ENCODE measurements at places on chromosomes 16 and 17. TPM values are rescaled to one million over a fixed set of nuclear protein-coding genes. Genes with fewer than 3 reads are reported as not detected.

- H3K4me3 ChIP-seq, result peak overlapping the region; percentile 79
- H3K27me3 ChIP-seq, result no peaks in the 10 kb centered on the region
- peaks cover 3% of the 10 kb centered on the region for H3K36me3 ChIP-seq
- H3K4me1 ChIP-seq, result peaks cover 42% of the 10 kb centered on the region
Observed at GRCh38 chr17:81713004-81713555, 996 bp downstream of the SLC25A10 start.

ENPP7 gene
- total RNA-seq, result 0.16 TPM

- H3K27me3 ChIP-seq, result no peaks in the 10 kb centered on the region
- H3K27ac ChIP-seq, result no peak overlapping the region
- peaks cover 11% of the 10 kb centered on the region for H3K4me1 ChIP-seq
- H3K4me3 ChIP-seq, result no peak overlapping the region
- no peak for DNase-seq
Observed at GRCh38 chr17:44084131-44084538, 13.6 kb downstream of the G6PC3 start.

RNF43 gene
- total RNA-seq, result 37.2 TPM

DNA sequence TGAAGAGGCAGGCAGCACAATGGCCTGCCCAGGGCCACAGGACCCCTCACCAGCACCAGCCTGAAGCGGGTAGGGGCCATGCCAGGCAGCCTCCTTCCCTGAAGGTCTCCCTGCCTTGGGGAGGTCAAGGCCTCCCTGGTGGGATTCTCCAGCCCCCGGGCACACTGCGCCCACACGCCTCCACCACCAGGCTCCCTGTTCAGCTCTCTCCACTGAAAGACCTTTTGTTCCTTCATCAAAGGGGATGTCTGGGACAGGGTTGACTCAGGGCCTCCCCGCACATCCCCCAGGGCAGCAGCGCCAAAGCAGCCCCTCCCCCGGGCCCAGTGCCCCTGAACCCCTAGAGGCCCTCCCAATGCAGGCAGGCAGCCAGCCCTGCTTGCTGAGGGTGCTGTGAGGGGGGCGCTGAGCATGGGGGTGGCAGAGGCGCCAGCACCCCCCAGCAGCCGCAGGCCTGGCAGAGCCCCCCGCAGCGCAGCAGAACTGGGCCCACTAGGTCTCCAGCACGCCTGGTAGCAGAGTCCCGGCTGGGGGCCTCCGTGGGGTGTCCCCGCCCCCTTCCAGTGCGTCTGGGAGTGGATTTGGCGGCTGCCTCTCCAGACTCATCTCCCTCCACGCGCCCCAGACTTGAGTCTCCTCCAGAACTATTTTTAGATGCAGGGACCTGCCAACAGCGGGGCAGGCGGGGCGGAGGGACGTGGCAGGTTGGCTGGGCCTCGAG, 13.1 kb downstream of the BCAR1 start:
- no peaks in the 10 kb centered on the region for H3K36me3 ChIP-seq
- DNase-seq, result peak; percentile 62
- no peak overlapping the region for H3K4me3 ChIP-seq
- peak overlapping the region; percentile 87 for H3K27ac ChIP-seq
- peaks cover 32% of the 10 kb centered on the region for H3K4me1 ChIP-seq
- H3K27me3 ChIP-seq, result no peaks in the 10 kb centered on the region

- H3K36me3 ChIP-seq, result no peaks in the 10 kb centered on the region
- H3K4me1 ChIP-seq, result no peaks in the 10 kb centered on the region
- H3K4me3 ChIP-seq, result no peak overlapping the region
- no peak overlapping the region for H3K27ac ChIP-seq
Observed at GRCh38 chr17:72099919-72100318, 20.9 kb upstream of the SOX9 start.

GRAP gene
- total RNA-seq, result 2.2 TPM

RDM1 gene
- not detected for total RNA-seq

C16orf92 gene
- not detected for total RNA-seq

- H3K4me1 ChIP-seq, result peaks cover 78% of the 10 kb centered on the region
- H3K27ac ChIP-seq, result peak overlapping the region; percentile 92
- H3K27me3 ChIP-seq, result no peaks in the 10 kb centered on the region
- DNase-seq, result peak; percentile 58
- no peak overlapping the region for H3K4me3 ChIP-seq
Observed at GRCh38 chr16:2160915-2161551, 5.5 kb downstream of the TRAF7 start.

- no peaks in the 10 kb centered on the region for H3K36me3 ChIP-seq
- no peak overlapping the region for H3K4me3 ChIP-seq
- H3K27ac ChIP-seq, result no peak overlapping the region
- H3K27me3 ChIP-seq, result no peaks in the 10 kb centered on the region
- no peak for DNase-seq
Observed at GRCh38 chr16:81933361-81933760, 77.9 kb downstream of the SDR42E1 start.

DNA sequence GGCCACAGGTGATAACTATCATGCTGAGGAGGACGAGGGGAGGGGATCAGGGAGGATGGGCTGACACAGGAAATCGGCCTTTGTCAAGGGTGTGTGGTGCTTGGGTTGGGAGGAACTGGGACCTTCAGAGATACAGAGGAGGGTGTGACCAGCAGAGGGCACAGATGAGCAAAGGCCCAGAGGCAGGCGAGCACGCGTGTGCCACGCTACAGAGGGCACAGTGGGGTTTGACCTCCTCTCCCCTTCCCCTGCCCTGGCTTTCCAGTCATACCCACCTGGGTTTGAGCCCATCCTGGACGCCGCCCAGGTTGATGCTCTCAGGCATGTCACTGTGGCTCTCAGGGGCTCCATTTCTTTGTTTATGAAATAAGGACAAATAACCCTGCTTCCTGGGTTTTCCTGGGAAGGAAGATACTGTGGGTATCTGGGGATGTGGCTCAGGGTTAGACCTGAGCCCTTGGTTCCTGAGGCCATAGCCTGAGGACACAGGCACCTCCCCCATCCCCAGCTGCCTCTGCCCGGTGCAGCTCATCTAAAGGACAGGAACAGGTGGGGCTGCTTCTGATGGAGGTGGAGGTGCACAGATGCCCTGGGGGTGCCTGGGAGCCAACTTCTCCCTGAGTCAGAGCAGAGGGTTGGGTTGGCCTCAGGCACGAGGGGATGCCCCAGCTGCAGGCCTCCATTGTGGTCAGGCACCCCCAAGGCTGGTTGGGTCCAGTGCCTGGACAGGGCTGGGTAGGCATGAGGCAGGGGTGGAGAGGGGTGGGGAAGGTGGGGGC, 51.8 kb downstream of the BEAN1 start:
- H3K36me3 ChIP-seq, result no peaks in the 10 kb centered on the region
- peak; percentile 84 for DNase-seq
- H3K4me1 ChIP-seq, result no peaks in the 10 kb centered on the region
- peaks cover 14% of the 10 kb centered on the region for H3K27me3 ChIP-seq
- H3K4me3 ChIP-seq, result no peak overlapping the region

CLEC18B gene
- total RNA-seq, result not detected

CLEC10A gene
- not detected for total RNA-seq

GRCh38 chr16:24430954-24431760, 108.2 kb upstream of the RBBP6 start:
- DNase-seq, result no peak
- peaks cover 11% of the 10 kb centered on the region for H3K4me1 ChIP-seq
- H3K27ac ChIP-seq, result no peak overlapping the region
- no peak overlapping the region for H3K4me3 ChIP-seq
- H3K36me3 ChIP-seq, result no peaks in the 10 kb centered on the region

PDILT gene
- total RNA-seq, result not detected

DNA sequence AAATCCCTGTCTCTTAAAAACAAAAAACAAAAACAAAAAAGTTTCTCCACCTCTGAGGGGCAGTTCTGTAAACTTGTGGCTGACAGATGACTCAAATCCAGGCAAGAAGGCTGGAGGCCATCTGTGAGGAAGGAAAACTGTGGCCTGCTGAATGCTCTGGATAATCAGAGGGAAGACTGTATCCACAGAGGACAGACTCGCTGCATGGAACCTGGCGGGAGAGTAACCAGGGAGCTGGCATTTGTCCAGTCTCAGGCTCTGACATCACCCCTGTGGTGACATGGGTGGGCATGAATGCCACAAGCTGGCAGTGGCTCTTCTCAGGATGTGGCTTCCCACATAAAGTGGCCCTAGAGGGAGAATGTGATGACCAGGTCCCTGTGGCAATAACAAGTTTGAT, 2.8 kb upstream of the KSR1 start:
- H3K27ac ChIP-seq, result no peak overlapping the region
- H3K4me3 ChIP-seq, result no peak overlapping the region

- peak overlapping the region; percentile 44 for H3K27ac ChIP-seq
- DNase-seq, result no peak
- no peaks in the 10 kb centered on the region for H3K36me3 ChIP-seq
- no peaks in the 10 kb centered on the region for H3K27me3 ChIP-seq
Observed at GRCh38 chr16:20611975-20612481, 35.9 kb upstream of the ACSM2B start.

PRSS27 gene
- total RNA-seq, result 1.3 TPM

EVPLL gene
- total RNA-seq, result 1.1 TPM

- H3K27ac ChIP-seq, result no peak overlapping the region
- peaks cover 45% of the 10 kb centered on the region for H3K36me3 ChIP-seq
- no peak overlapping the region for H3K4me3 ChIP-seq
- DNase-seq, result no peak
- no peaks in the 10 kb centered on the region for H3K27me3 ChIP-seq
Observed at GRCh38 chr17:67161573-67161972, 83.4 kb downstream of the HELZ start.

DNA sequence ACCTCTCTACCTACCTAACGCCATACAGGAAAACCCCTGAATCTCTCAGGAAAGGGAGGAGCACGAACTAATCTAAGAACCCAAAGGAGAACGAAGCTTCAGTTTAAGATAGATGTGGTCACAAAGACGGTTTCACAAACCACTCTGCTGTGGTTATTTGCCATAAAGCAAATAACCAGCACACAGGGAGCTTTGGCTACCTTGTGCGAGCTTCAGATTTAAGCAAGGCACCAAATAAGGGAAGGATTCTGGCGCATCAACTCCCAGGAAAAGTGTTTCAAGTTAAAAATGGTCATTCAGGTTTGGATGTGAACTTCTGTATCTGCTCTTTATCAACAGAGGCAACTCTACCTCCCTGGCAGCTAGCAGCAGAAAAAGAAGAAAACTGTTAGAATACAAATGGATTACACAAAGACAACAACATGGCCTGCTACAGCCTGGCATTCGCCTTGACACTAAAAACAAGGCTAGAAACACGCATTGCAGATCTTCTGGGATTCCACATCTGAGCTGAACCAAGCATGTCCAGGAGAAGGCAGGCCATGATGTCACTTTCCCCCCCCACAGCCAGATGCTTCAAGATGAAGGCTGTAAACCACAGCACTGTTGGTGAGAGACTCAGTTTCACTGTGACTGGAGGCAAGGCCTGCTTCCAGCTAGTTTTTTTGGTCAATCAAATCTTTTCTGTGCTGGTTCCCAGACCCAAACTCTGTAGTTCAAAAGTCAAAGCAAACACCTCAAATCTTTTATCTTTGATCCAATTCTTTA, 43.6 kb downstream of the SMG6 start:
- no peaks in the 10 kb centered on the region for H3K36me3 ChIP-seq
- no peaks in the 10 kb centered on the region for H3K27me3 ChIP-seq
- DNase-seq, result peak; percentile 64
- peak overlapping the region; percentile 82 for H3K27ac ChIP-seq
- H3K4me1 ChIP-seq, result peaks cover 32% of the 10 kb centered on the region
- no peak overlapping the region for H3K4me3 ChIP-seq

GRCh38 chr16:85605051-85605911, 7.8 kb upstream of the GSE1 start:
- H3K36me3 ChIP-seq, result no peaks in the 10 kb centered on the region
- DNase-seq, result no peak
- peak overlapping the region; percentile 60 for H3K27ac ChIP-seq
- peaks cover 76% of the 10 kb centered on the region for H3K4me1 ChIP-seq
- H3K4me3 ChIP-seq, result no peak overlapping the region
- H3K27me3 ChIP-seq, result no peaks in the 10 kb centered on the region

- peak overlapping the region; percentile 80 for H3K27ac ChIP-seq
- H3K36me3 ChIP-seq, result no peaks in the 10 kb centered on the region
- H3K4me3 ChIP-seq, result no peak overlapping the region
- H3K4me1 ChIP-seq, result peaks cover 54% of the 10 kb centered on the region
- DNase-seq, result peak; percentile 42
- H3K27me3 ChIP-seq, result no peaks in the 10 kb centered on the region
Observed at GRCh38 chr17:4233668-4234258, 30.0 kb downstream of the ANKFY1 start.

GRCh38 chr17:55280212-55280611, 15.5 kb downstream of the HLF start:
- no peak for DNase-seq
- H3K4me3 ChIP-seq, result no peak overlapping the region
- H3K4me1 ChIP-seq, result peaks cover 10% of the 10 kb centered on the region
- H3K27me3 ChIP-seq, result no peaks in the 10 kb centered on the region
- no peaks in the 10 kb centered on the region for H3K36me3 ChIP-seq

KRT27 gene
- not detected for total RNA-seq

LGALS9B gene
- 55.3 TPM for total RNA-seq

DNA sequence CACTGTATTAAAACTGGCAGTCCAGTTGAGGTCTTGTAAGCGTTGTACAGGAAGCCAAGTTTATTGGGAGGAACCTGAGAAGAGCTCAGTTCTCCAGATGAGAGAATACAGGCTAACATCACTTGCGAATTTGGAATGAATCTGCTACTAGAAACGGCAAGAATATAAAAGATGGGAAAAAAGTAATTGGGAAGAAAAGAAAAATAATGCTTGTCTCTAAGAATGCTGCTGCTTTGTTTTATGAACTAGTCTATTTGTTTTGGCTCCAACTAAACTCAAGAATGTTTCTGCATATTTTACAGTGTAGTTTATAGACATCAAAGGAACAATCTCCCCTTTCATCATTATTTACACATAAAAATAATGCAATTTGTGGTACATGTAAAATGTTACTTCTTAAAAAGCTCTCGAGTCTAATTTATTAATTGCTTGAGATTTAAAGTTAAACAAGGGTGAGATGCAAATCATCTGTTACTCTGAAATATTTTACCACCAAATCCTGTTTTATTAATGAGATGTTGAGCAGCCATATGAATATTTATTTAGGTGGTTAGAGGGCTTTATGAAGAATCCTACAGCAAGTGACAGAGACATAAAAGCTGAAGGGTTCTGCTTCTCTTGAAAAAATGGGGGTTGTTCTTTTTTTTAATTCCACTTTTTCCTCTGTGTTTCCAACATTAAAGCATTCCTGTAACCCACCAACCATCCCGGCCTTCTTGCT, 162.1 kb upstream of the AXIN2 start:
- H3K27ac ChIP-seq, result no peak overlapping the region
- no peaks in the 10 kb centered on the region for H3K4me1 ChIP-seq
- H3K27me3 ChIP-seq, result no peaks in the 10 kb centered on the region
- no peaks in the 10 kb centered on the region for H3K36me3 ChIP-seq
- no peak for DNase-seq

DNA sequence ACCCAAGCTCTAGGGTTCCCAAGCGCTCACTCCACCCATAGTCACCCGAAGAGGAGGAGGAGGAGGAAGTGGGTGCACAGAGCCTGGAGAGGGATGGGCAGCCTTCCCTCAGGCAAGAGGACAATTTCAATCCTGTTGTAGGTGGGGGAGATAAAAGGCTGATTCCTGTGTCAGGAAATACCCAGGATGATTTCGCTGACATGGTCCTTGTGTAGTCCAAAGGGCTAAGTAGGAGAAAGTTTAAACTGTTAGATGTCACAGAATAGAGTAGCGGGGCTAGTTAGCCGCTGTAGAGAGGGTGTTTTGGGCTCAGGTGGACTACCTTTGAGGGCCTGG, 1.3 kb upstream of the EXOC7 start:
- H3K27ac ChIP-seq, result no peak overlapping the region
- peaks cover 11% of the 10 kb centered on the region for H3K4me1 ChIP-seq
- H3K36me3 ChIP-seq, result no peaks in the 10 kb centered on the region
- no peak for DNase-seq
- H3K27me3 ChIP-seq, result no peaks in the 10 kb centered on the region
